ENCODE measurements at places on chromosomes 1 and 21.

- DNase-seq: no peak
These were observed 6.4 kb downstream of the DMRTA2 start for GRCh38 chr1:50416553-50417453.

DNA sequence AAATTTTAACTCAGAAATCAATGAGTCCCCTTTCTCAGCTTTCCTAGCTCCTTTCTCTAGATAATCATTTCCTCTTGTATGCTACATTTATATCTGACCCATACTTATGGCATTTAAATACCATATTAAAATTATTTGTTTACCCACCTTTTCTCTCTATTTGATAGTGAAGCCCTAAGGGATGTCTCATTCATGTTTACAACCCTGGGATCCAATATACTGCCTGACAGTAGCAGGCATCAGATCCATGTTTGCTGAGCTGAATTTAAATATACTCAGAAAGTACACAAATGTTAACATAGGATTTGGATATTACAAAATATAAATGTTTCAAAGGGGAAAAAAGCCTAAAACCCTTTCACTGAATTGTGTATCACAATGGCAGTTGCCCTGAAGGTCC lies 26.5 kb downstream of the SCMH1 start:
- no peak for DNase-seq

DNA sequence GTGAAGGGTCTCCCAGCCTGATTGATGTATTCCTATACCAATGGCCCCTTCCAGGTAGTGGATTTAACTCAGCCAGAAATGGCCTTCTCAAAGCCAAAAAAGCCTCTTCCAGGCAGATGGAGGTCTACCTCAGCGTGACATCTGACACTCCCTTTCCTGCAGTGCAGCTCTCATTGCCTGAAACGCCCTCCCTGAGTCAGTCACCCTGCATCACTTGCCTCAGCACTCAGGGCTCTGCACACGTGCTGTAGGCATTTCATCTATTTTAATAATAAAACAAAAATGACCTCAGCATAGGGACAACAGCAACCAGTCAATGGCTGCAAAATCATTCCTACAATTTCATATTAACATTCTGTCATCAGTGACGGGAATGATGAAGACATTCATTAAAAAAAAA lies 64.4 kb upstream of the GJA5 start:
- no peak for DNase-seq

DNA sequence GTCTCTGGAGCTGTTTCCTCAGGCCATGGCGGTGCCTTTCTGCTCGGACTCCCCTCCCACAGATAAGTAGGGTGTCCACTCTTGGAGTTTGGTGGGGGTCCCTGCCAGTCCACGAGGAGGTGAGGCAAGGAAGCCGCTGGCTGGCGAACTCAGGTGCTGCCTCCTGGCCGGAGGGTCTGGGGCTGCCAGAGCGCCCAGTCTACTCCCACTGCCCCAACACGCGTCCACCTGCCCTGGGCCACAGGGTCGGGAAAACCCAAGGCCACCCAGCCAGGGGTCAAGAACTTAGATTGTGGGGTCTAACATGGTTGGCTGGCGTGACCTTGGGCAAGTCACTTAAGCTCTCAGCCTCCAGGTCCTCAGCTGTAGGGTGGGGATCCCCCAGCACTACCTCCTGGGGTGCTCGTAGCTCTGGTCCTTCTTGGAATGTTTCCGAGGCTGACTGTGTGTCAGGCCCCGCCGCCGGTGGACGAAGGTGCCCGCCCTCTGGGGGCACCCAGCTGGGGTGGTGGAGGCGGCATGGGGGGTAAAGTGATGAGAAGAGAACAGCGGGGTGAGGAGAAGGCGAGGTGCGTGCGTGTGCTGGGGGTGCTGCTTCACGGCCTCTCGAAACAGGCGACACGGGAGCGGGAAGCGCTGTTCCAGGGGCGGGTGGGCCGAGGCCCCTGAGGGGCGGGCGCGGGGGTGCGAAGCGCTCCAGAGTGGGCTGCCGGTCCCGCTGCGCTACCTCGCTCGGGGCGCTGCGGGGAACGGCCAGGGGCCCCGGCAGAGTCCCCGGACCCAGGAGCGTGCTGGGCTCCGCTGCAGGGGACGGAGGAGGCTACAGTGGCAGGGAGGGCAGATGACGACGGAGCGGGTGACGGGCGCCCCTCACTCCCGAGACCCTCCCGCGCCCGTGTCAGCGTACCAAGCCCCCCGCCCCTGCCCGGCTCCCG lies 1.2 kb downstream of the SH2D5 start:
- no peak for DNase-seq

GRCh38 chr1:76250271-76250670 lies 175.7 kb downstream of the ST6GALNAC3 start:
- no peak for DNase-seq

GRCh38 chr1:107276247-107276646 lies 135.4 kb downstream of the NTNG1 start:
- DNase-seq: no peak

DNA sequence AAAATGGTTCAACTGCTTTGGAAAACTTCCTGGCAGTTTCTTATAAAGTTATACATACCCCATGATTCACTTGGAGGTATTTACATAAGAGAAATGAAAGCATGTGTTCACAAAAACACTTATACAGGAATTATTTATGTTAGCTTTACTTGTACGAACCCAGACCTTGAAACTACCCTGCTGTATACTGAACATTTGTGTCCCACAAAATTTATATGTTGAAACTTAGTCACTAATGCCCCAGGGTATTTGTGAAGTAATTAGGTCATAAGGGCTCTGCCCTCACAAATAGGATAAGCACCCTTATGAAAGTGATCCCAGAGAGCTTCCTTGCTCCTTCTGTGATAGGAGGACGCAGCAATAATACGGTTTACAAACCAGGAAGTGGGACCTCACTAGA lies 42.7 kb upstream of the B3GALT2 start:
- no peak for DNase-seq

DNA sequence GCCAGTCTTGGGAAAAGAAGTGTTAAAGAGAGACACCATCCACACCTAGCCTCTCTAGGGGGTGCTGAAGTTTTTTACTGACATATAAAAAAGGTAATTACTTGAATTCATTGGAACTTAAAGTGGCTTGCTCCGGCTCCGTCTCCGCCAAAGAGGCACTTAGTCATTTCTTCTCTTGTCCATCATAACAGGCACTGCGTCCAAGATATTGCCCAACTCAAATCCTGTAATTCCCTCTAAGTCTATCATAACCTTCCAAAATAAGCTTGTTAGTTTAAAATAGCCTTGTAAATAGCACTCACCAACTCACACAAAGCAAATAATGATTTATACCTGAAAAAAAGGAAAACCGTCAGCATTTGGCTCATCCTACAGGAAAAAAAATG lies 160.5 kb downstream of the ZBTB18 start:
- no peak for DNase-seq

GRCh38 chr1:37892151-37893047 lies 33.0 kb upstream of the MTF1 start:
- no peak for DNase-seq
